Fibroblast of skin of left quadriceps (primary cell): ENCODE measurements at places on chromosomes 13 and 19.

DNA sequence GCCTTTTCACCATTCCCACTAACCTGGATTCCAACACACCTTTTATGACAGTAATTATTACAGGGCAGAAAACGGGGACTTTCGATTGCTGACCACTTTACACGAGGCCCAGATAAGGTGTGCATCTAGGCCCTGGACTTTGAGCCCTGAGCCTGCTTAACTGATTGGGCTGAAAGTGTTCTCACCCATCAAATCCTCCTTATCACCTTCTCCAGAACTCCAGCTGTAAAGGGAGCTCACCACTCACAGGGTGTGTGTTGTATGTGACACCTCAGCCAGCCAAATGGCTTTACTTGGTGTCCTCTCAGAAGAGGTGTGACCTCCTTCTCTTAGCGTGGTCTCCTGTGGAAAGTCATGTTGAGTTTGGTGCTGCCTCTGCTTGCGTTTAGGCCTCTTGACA is 36.5 kb downstream of the SIPA1L3 start:
- DNase-seq, result no peak

DNA sequence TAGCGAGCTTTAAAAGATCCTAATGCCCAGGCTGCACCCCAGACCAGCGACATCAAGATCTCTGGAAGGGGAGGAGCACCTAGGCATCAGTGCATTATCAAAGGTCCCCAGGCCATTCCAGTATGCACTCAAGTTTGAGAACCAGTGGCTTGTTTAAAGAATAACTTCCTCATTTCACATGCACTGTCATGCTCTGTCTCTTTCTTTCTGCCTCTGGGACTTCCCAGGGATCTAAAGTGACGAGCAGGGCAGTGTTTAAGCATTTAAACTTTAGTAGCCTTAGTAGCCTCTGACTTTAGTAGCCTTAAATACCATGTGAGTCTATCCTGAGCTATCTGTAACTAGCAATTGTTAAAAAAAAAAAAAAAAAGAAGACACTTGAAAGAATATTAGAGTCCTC is 8.9 kb upstream of the FARP1 start:
- no peak for DNase-seq

DNA sequence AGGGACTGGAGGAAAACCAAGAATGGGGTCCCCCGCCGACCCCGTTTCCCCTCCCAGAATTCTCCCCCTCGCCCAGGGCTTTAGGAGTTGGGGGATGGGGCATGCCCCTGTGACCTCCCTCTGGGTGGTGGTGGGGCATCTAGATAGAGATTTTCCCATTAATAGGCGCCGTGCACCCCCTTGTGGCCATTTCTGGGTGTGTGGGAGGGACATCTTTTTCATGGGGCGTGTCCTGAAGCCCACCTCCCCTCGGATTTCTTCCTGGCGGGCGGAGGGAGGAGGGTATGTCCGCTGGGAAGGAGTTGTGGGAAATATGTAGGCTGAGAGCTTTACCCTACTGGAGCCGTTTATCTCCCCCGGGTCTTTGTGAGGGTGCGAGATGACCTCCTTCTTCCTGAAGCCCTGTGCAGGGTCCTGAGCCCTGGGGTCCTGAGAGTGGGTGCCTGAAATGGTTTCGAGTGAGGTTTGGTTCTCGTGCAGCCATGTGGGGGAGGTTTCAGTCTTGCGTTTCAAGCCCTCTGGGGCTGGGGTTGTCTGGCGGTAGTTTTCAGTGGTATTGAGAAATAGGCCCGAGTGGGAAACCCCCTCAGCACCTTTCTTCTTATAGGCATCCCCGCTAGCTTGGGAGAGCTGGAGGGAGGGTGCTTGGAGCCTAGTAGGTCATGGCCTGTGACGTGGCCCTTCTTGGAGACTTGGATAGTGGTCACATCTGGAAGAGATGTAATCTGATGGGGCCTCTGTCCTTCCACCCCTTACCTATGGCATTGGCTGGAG is 1.0 kb downstream of the PRMT1 start:
- no peak for DNase-seq

- no peak for DNase-seq
Observed at GRCh38 chr19:29001597-29002245, 211.2 kb downstream of the UQCRFS1 start.

DNA sequence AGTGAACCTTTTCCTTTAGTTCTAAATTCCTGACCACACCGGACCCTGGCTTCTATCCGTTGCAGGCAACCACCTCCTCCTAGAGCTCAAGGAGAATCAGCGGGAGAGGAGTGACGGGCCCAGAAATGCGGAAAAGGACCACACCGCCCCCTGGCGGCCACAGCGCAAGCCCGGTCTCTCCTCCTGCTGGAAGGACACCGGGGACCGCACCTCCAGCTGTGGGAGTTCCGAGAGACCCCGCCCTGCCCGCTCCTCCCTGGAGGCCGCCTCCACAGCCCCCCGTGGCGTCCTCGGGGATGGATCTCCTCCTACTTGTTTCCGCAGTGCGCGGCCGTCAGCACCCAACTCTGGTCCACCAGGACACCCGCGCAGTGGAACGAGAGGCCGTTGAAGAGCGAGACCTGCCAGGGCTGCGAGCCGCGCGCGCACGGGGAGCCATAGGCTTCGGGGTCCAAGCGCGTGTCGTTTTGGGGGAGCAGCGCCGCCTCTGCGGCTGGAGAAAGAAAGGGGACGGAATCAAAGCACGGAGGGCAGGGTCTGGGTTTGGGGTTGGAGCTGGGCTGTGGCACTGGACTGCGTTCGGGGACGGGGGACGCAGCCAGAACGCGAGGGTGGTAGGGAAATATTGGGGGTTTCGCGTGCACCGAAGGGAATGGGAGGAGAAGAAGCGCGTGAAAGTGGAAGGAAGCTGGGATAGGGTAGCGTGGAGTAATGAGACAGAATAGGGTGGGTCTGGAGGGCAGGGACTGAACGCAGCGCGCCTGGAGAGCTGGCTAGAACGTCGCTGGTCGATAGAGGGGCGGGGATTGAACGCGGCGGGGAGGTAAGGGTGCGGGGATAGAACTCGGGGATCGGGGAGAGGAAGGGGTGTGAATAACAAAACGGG is 2.5 kb downstream of the KLK10 start:
- DNase-seq, result no peak

GRCh38 chr19:2733930-2734588 is 5.8 kb downstream of the SLC39A3 start:
- no peak for DNase-seq

DNA sequence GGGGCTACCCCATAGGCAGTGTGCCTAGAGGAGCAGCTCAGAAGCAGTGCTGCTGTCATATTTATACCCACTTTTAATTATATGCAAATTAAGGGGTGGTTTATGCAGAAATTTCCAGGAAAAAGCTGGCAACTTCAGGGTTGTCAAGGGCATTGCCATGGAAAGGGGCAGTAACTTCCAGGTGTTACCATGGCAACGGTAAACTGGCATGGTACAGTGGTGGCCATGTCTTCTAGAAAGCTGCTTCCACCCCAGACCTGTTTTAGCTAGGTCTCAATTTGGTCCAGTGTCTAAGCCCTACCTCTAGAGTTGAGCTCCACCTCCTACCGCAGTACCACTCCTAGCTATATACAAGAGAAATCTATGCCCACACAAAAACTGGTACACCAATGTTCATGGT is 11.3 kb downstream of the PNMA8A start:
- DNase-seq, result no peak

DNA sequence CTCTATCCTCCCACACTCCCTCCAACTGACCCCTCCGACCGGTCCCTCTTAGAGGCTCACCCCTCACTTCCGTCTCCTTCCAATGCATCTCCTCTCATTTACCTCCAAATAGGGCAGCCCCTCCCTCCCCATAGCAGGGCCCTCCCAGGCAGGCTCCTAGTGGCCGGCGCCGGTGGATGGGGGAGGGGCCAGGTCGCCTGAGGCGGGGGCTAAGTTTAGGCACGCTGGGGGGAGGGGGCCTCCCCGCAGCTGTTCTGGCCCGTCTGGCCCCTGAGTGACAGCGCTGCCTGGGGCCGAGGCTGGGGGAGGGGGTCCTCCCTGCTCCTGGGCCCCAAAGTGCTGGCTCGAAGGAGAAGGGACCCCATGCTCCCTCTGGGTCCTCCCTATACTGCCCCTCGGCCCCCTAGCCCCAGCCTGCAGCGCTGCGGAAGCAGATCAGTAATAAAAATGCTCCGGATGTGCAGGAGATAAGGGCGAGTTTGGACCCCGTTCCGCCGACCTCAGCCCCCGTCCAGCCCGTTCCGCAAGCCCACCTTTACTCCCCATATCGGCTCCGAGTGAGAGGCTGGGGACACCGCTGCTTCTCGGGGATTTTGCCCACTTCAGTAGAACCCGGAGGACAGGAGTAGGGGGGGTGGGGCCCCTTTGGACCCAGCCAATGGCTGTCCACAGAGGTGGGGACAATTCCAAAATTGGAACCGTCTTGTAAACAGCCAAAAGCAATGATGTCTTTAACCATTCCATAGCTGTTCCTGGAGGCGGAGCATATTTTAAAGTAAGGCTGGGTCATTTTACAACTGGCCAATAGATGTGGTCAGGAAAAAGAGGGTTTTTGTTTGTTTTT is 4.0 kb downstream of the RTN2 start:
- DNase-seq, result no peak

DNA sequence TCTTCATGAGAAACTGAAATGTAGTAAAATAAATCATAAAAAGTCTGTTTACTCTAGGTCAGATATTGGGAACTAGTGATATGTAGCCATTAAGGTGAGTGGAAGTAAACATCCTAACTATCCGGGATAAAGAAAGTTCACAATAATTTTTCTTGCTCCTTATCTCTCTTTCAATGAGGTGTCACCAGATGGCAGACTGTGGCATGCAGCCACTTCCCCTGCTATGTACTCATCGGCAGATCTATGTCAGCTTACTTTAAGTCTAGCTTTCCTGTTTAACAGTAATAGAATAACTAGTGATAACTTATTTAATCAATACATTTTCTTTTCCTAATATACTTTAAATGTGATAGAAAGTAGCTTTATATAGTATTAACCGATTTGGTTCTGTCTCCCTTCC is 181.9 kb downstream of the NDFIP2 start:
- no peak for DNase-seq

- DNase-seq, result no peak
Observed at GRCh38 chr13:22271903-22272302, 601.0 kb downstream of the FGF9 start.

- no peak for DNase-seq
Observed at GRCh38 chr13:107118506-107118905, 550.6 kb upstream of the ARGLU1 start.

DNA sequence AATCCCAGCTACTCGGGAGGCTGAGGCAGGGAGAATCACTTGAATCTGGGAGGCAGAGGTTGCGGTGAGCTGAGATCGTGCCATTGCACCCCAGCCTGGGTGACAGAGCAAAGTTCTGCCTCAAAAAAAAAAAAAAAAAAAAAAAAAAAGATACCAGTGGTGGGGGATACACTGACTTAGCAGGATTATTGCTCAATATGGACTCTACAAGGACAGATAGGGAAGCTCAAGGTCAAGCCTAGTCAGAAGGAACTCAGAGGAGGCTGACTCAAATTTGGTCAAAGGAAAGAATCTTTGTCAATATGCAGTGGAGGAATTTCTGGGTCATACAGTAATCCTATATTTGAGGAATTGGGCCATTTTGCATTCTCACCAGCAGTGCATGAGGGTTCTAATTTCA is 6.7 kb upstream of the DIAPH3 start:
- DNase-seq, result no peak

- peak; percentile 68 for DNase-seq
Observed at GRCh38 chr19:55620410-55621204, 3.8 kb downstream of the ZNF784 start.

DNA sequence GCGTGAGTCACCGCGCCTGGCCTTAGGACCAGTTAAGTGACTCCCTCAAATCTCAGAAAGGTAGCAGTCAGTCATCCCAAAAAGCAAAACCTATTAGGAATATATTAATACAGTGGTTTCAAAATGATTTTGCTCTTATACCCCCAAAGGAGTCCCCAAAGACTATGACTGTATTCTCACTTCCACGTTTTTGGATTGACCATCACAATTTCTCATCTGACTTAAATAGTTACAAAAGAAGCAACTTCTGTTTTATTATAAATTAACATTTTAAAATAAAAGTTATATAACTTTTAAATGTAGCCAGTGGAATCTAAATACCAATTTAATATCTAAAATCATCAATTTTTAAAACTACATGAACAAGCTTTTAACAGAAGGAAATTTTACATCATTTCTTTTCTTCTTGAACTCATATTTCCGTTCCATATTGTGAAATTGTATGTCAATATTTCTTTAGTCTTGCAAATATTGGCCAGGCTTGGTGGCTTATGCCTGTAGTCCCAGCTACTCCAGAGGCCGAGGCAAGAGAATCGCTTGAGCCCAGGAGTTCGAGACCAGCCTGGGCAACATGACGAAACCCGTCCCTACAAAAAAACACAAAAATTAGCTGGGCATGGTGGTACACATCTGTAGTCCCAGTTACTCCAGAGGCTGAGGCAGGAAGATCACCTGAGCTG is 1.5 kb upstream of the SPART start:
- DNase-seq, result no peak

DNA sequence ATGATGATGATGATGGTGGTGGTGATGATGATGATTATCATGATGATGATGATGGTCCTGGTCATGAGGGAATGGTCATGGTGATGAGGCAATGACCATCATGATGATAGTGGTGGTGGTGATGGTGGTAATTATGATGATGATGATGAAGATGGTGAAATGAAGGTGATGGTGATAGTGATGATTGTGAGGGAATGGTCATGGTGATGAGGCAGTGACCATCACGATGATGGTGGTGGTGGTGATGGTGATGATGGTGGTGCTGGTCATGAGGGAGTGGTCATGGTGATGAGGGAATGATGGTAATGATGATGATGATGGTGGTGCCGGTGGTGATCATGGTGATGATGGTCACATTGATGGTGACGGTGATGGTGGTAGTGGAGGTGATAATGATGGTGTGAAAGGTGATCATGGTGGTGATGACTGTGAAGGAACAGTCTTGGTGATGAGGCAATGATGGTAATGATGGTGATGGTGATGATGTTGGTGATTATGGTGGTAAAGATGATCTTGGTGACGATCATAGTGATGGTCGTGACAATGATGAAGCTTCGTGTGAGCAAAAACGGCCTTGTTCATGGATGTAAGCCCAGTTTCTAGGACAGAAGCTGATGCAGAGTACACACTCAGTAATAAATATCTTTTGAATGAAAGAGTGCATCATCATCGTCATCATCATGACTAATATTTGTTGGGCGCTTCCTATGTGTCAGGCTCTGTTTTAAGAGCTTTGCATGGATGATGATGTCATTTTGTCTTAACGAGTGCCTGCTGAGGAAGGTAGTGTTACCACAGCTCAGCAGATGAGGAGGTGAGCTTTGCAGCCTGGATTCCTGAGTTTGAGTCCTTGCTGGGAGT is 17.3 kb downstream of the SBK2 start:
- DNase-seq, result peak; percentile 32

- no peak for DNase-seq
Observed at GRCh38 chr19:50290011-50290410, 39.2 kb downstream of the KCNC3 start.

DNA sequence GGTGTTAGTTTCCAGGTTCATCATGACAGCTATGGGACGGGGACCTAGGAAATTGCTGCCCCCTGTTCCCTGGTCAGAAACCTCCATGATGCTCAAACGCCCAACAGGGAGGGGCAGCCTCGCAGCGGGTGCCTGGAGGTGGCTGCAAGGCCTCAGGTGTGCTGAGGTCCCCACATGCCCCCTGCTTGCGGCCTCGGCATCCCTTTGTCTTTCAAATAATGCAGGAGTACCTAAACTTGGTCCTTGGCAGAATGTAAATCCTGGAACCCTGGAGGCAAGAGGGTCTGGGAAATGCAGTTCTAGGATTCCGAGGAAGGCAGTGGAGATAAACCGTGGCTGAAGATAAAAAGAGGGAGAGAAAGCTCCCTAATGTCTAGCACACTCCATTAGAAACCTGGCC is 52.4 kb downstream of the SKA3 start:
- DNase-seq, result no peak

GRCh38 chr19:50717026-50717723 is 2.4 kb downstream of the SHANK1 start:
- no peak for DNase-seq
